ENCODE measurements at places on chromosomes 1 and 21.

GRCh38 chr1:85734931-85735330, 26.7 kb upstream of the ZNHIT6 start:
- DNase-seq: no peak

GRCh38 chr1:35833395-35833794, 25.6 kb downstream of the AGO4 start:
- no peak for DNase-seq

- no peak for DNase-seq
These were observed 11.7 kb downstream of the SEMA4A start for GRCh38 chr1:156165083-156165482.

DNA sequence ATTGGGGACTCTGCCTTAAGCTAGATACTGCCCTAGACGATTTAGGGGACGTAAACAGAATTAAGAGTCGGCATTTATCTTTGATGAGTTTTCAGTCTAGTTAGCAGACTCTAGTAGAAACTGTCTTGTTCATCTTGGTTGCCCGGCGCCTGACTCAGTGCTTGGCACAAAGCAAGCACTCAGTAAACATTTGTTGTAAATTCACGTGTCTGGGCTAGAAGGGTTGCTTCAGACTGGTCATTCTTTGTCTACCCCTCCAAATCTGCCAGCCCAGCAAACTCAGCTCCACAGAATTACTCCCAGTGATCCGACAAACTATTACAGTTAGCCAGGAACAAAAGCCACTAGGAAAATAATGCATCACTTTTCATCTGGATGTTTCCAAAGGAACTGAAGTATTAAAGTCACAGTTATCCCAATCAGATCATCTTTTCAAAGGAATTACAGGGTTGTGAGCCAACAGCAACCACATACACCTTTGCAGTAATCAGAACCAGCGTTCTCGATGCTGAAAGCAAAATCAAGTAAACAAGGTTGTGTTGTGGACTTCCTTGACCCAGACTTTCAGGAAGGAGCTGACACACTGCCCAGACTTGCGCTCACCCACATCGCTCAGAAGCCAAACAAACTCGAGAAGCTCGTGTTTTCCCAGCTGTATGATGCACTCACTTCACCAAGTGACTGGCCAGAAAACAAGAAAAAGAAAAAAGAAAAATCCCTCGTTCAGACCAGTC, 66.5 kb upstream of the GADD45A start:
- no peak for DNase-seq

DNA sequence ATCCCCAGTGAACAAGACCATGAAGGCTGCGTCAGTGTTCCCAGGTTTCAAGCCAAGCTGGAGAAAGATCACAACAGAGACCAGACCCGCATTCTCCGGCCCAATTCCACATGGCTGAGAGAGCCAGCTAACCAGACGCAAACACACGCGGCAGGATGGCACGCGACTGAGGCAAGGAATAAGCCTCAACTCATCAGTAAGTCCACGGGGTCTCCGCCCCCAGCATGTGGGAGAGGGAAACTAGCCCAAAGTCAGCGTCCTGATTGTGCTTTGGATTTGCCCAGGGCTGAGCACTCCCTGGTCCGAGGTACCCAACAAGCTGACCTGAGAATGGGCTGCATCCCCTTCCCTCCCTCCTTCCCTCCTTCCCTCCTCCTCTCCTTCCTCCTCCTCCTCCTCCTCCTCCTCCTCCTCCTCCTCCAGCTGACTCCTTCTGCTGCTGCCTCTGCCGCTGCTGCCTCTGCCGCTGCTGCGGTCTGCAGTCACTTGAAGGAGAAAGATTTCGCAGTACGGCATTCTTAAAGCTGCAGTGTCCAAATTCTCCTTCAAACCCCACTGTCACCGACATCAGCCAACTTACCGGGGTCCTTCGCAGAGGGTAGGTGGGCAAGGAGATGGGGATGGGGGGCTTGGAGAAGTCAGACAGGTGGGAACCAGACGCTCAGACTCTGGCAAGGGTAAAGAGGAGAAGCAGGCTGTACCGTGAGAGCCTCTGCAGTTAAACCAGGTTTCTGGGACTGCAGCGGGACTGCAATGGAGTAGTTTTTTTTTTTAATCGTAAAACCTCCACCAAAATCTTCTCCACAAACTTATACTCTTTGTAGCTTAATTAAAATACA, 33.0 kb upstream of the H6PD start:
- DNase-seq: no peak

- DNase-seq: no peak
These were observed 153.8 kb downstream of the HHAT start for GRCh38 chr1:210482491-210482890.

GRCh38 chr1:21598417-21598816, 70.7 kb downstream of the RAP1GAP start:
- DNase-seq: no peak

DNA sequence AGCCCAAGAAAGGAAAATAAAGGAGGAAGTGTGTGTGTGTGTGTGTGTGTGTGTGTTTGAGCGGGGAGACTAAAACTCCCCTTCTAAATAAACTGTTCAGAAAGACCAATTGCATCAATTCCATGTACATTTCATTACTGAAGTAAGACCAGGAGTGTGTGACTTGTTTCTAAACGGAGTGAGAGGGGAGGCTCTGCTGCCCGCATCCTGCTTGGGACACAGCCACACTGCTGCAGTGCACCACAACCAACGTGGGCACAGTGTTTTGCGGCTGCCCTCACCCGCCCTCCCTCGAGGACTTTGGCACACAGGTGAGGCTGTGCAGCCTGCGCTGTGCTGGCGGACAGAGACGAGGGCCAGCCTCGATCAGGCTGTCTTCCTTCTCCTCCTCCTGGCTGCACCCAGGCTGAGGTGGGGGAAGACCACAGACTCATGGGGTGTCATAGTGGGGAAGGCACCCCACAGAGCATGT, 31.0 kb upstream of the H6PD start:
- no peak for DNase-seq

DNA sequence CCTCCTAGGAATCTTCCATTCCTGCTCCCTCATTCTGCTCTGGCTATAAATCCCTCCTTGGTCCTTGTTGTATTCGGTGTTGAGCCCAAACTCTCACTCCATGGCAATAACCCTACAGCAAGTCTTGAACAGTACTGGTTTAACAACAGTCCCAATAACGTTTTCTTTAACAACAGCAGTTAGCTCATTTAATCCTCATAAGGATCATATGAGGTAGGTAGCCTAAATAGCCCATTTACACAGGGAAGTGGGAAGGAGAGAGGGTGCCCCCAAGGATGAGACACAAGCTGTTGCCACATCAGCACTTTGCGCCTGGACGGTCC, 444 bp upstream of the AGTRAP start:
- DNase-seq: no peak

DNA sequence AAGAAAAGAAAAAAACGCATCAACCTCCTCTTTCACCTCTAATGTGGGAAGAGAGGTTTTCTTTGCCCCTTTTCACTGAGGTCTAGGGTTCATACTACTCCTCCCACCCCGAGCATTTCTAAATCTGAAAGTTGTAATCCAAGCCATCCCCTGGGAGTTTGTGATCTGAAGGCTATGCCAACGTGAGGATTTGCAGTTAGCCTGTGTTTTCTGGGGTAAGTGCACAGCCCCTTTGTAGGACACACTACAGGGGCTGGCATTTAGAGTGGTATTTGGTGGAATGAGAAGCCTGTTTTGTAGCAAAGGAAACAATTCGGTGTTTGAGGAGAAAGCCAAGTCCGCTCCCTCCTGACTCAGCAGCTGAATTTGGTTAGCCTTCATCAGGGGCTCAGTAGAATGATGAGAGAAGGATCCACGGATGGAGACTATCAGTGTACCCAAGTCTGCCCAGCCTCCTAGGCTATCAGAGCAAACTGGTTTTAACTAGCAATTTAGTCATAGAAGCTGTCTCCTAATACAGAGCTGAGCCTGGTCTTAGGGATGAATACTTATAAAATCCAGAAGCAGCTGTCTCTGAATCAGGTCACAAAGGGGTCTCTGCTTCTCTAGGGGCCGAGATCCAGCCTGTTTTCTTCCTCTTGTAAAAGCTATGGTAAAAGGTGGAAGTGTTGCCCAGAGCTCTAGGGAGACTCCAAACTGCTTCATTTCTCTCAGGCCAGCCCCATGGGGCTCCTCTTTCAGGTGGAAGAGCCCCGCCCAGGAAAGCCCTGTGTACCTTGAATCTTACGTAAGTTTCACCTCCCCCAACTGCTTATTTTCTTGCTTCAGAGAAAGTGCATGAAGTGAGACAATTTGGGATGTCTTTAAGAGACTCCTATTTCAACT, 2.1 kb downstream of the PCP4L1 start:
- DNase-seq: no peak

- no peak for DNase-seq
These were observed 143.5 kb downstream of the ASTN1 start for GRCh38 chr1:177020851-177021589.

GRCh38 chr1:63873751-63874150, 99.9 kb downstream of the ROR1 start:
- no peak for DNase-seq

DNA sequence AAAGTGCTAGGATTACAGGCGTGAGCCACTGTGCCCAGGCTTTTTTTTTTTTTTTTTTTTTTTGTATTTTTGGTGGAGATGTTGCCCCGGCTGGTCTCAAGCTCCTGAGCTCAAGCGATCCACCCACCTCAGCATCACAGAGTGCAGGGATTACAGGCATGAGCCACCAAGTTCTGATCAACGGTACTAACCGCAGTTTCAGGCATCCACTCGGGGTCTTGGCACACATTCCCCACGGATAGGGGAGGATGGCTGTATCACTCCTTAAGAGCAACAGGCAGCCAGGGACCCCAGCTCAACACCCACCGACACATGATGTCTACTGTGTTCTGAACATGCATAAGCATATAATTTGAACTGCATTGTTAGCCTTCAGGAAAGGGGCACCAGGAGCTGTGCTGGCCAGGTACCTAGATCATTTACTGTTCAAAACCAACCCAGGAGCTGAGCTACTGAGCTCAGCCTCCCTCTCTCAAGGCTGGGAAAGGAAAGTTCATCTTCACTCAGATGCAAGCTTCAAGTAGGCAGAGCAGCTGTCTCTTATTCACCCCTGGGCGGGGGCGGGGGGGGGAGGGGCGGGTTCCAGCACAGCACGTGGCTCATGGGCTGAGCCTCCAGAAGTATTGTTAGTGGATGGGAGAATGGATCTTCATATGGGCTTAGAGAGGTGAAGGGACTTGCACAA, 24.7 kb downstream of the CAPZB start:
- DNase-seq: no peak

GRCh38 chr1:234479310-234479559, 256 bp upstream of the TARBP1 start:
- DNase-seq: no peak

DNA sequence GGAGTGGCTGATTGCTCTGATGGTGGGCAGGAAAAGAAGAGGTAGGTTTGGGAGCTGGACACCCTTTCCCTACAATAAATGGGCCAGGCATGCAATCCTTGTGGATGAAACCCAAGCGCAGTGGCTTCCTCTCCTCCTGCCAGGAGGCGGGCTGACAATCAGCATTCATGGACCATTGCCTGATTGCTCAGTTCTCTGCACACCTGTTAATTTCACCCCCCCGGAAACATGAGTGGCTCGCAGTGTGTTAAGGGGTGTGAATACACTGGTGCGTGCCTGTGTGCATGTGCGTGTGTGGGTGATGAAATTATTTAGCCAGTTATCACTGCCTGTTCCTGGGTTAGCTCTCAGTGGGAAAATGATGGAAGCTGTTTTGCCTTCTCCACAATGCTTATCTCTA, 310.7 kb downstream of the PCP4 start:
- no peak for DNase-seq

DNA sequence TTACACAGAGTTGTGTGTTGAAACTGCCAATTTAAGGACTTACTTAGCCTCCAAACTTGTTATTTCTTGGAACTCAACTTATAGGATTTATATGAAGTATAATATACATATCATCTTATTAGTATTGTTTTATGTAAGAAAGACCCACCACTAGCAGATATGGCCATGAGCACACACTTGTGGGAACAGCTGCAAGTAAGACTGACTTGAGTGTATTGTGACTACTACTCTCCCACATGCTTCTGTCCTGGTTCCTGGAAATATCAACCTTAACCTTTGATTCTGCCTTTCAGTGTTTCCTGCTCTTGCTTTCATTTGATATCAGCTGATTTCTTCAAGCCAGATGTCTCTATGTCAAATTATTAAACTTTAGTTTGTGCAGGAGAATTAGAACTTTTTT, 175.3 kb downstream of the MAGI3 start:
- no peak for DNase-seq

- DNase-seq: no peak
These were observed 53.4 kb downstream of the TOMM20 start for GRCh38 chr1:235075048-235075776.

GRCh38 chr1:36322786-36323635, 434 bp downstream of the EVA1B start:
- no peak for DNase-seq

DNA sequence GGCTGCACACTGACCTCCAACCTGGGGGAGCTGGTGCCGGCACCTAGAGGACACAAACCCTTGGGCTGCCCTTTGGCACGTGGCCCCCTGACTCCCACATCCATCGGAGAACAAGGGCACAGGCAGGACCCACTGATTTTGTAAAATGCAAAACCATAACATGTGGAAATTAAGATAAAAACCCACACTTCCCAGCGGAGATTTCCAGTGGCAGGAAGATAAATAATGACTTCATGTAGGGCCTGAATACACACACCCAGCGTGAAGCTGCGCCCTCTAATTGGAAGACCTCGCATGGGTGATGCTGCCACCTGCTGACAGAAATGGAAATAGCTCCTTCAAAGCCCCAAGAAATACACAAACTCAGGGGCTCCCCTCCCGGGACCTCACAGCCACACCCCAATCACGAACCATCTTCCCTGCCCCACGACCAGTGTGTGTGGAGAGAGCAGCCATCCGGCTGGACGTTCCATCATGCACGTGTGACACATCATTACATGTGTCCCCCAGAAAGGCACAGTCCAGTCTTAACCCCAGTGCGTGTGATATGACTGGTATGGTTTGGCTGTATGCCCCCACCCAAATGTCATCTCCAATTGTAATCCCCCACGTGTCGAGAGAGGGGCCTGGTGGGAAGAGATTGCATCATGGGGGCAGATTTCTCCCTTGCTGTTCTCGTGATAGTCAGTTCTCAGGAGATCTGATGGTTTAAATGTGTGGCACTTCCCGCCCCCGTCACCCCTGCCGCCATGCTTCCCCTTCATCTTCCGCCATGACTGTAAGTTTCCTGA, 5.7 kb upstream of the TPRG1L start:
- DNase-seq: peak; percentile 55

DNA sequence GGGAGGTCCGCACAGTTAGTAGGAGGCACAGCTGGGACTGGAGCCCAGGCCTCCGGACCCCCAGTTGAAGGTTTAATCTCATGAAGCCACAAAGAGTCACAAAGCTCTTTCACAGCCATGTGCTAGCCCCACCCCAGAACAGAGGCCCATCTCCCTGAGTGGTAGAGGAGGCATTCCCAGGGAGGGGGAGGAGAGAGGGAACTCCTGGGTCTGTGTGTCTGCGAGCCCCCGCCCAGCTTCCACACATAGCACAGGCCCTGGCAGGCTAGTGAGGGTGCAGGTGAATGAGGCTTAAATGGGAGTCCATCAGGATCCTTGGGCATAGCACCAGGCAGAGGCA, 197.8 kb downstream of the MATN1 start:
- DNase-seq: no peak
